ENCODE measurements at places on chromosomes 16 and 17.

DNA sequence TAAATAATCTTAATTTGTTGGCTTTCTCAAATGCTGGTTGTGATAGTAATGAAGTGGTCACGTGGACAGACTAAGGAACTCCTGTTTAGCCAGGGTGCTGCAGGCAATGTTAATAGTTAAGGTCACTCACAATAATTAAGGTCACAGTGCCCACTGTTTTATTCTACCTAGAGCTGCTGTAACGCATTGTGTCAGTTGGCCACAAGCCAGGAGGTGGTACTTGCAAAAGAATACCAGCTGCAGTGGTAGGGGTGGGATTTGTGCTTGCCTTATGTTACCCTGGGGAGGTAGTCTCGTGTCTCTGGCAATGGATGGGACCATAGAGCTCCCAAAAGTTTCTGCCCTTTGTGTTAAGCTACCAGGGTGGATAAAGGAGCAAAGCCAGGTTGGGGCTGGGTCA is 969.1 kb upstream of the CDH8 start:
- no peak for DNase-seq

DNA sequence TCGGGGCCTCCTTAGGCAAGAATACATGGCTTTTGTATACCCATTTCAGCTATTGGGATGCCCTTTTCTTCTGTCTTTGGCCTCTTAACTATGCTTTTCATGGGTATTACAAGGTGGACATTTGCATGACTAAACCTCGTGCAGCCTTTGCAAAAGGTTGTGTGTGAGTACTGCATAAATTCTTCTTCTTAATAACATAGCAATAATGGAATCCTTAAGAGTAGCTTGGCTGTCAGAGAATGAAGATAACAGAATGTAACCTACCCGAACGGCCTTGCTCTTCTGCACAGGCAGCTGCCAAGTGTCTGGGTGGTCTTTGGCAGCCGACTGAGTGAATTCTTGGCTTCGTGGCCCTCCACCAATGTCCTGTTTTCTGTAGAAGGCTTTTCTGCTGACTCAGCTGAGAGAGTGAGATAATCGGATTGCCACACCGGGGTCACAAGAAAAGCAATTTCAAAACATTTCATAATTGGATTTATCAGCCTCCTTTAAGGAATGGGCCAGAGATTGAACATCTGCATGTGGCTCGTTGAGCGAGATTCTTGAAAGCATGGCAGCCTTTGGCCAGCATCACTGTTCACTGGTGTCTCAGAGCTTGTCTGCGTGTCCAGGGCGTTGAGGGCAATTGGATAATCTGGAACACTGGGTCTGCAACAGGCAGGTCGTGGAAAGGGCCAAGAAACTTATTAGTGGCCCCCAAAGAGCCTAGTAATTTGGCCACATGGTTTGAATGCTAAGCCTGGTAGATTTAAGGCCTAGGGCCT is 13.4 kb downstream of the IRF8 start:
- DNase-seq: peak; percentile 86

GRCh38 chr17:73118951-73119391 is 26.5 kb upstream of the SLC39A11 start:
- no peak for DNase-seq

- no peak for DNase-seq
Measured at GRCh38 chr17:41785859-41786226, 668 bp downstream of the JUP start.

- no peak for DNase-seq
Measured at GRCh38 chr16:28543072-28543471, 4.3 kb upstream of the NUPR1 start.

- DNase-seq: peak; percentile 5
Measured at GRCh38 chr16:72442385-72443158, 270.6 kb upstream of the PMFBP1 start.

- peak; percentile 86 for DNase-seq
Measured at GRCh38 chr16:50185005-50185505, 31.9 kb downstream of the TENT4B start.

DNA sequence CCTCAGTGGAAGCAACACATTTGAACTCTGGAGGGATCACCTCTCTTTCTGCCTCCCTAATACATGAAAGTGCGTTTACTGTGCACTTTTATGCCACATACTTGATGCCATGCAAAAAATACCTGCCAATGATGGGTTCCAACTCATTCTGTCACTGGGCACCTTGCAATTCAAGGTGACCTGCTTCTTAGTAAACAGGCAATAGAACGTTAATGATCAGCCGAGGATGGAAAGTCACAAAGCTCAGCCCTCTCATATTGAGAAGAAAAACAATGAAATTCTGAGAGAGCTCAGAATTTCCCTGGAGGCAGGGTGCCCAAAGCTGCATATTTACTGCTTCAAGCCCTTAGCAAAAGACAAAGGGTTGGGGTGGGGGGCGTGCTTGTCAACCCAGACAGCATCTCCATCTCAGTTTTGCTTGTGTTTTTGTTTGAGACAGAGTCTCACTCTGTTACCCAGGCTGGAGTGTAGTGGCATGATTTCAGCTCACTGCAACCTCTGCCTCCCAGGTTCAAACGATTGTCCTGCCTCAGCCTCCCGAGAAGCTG is 23.2 kb downstream of the LITAF start:
- DNase-seq: no peak

DNA sequence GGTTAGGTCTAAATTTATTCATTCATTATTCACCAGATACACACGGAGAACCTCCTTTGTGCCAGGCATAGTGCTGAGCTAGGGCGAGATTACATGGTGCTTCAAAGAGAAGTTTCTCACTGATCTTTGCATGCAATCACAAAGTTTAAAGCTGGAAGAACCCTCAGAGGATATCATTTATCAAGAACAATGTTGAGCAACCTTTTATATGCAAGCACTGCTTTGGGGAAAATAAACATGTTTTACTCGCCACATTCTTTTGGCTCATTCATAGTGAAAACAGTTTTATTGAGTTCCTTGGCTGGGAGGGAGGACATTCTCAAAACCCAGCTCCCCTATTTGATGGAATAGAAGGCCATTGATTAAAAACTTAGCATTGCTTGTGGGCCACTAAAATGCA is 49.8 kb upstream of the XYLT1 start:
- DNase-seq: peak; percentile 76

DNA sequence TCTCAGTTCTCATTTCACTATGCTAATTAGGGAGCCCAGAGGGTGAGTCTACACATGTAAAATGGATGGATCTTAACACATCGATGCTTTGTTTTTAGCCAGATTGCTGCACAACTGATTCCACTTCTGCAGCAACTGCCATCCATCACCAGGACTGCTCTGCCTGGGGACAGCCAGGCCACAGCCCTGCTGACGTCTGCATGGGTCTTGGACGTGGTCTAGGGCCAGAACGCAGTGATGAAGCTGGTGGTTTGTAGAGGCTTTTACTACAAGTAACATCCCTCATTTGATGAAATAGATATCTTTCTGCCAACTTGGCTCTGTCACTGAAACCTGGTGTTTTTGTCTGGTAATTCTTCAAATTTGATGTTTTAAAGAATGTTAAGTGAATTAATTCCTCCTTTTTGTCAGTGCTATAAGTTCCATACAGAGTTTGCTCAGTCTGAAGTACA is 50.6 kb downstream of the MARCHF10 start:
- peak; percentile 59 for DNase-seq

DNA sequence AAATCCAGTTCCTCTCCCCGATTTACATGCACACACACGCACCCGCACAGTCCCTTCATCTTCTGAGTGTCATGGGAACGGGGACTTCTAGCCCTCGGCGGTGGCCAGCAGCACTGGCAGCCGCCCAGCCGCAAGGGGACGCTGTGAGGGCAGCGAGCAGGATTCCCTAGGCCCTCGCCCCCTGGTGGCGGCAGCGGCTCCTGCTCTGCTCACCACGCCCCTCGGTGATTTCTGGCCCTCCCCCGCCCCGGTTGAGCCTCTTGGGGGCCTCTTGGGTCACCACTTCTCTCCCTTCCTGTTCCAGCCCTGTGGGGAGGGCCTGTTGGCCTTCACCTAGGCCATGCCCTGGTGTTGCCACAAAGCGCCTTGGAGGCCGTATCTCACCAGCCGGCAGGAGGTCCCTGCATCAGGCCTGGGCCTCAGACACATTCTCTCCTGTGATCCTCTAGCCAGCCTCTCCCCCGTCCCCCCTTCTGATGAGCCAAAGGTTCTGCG is 75.2 kb upstream of the KSR1 start:
- DNase-seq: peak; percentile 44

GRCh38 chr17:2191227-2191626 is 112.4 kb downstream of the SMG6 start:
- no peak for DNase-seq

Data from fibroblast of skin of abdomen (primary cell).